Fibroblast of mammary gland (primary cell): ENCODE measurements at places on chromosomes 16 and 17.

DNA sequence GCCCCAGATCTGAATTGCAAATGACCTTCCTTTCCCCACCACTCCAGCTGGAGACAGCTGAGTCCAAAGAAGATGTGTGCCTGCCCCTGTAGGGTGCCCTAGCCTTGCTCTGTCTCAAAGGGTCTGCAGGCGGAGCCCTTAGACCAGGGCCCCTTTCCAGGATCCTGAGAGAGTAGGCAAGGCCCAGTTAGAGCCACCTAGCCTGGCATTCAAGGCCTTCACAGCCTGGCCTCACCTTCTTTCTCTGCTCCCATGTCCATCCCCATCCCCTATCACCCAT lies 66.6 kb upstream of the LHX1 start:
- DNase-seq, result no peak

- no peak for DNase-seq
Observed at GRCh38 chr16:64077242-64077641, 1044.6 kb downstream of the CDH11 start.

DNA sequence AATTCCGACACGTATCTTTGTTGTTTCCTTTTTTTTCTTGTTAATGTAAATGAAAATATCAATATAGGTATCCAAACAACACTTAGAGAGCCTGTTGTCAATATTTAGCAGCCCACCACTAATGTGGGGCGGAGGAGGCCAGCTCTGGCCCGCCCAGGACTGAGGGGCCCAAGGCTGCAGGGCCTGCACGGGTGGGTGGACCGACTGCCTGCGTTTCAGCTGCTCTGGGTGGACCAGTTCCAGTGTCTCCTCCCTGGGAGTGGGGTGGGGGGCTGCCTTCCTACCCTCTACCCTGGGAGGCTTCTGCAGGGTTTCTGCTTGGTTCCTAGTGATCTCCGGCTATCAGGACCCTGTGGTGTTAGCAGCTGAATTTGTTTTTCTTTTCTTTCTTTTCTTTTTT lies 15.9 kb upstream of the ADGRG1 start:
- no peak for DNase-seq

DNA sequence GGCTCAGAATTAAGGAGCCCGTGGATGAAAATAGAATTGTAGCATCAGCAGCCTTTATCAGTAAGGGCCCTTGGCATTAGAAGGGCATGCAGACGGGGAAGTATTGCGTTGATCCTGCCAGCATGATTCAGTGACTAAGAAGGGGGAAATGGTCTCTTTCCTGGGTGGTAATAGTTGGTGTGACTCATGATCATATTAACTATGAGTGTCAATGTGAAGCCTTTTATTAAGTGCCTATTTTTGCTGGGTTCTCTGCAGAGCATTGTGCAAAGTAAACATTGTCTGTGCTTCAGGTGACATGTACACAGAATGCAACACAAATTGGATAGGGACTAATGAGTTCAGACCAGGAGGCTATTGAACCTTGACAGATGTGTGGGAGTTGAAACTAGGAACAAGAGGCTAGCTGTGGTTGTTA lies 24.5 kb downstream of the RCVRN start:
- peak; percentile 52 for DNase-seq

GRCh38 chr17:68570526-68570925 lies 30.6 kb downstream of the FAM20A start:
- DNase-seq, result no peak

DNA sequence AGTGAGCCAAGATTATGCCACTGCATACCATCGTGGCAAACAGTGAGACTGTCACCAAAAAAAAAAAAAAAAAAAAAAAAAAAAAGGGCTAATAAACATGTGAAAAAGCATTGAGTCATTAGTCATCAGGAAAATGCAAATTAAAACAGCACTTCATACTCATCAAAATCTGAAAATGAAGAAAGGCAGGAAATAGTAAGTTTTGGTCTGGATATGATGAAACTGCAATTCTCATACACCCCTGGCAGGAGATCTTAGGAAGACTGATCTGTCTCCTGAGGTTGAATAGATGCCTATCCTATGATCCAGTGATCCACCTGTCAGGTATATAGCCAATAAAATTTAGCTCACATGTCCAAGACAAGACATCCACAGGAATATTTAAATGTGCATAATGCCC lies 212.7 kb downstream of the CPPED1 start:
- DNase-seq, result no peak

- DNase-seq, result peak; percentile 76
Observed at GRCh38 chr17:64306850-64307463, 43.9 kb upstream of the TEX2 start.

GRCh38 chr16:11050944-11051343 lies 106.6 kb downstream of the CLEC16A start:
- no peak for DNase-seq

DNA sequence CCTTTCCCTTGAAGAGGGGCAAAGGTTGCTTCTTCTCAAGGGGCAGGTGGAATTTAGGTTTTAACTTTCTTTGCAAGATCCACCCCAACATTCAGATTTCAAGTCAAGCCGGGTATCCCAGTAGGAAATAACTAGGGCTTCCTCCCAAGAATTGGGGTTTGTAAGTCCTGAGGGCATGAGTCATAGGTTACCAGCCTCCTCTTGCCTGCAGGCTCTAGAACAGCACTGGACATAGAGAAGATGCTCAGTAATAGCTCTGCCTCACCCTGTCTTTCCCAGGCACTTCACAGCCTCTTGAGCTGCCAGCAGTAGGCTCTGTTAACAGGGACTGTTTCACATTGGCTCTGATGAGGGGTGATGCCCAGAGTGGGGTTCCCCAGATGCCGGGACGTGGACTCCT lies 35.8 kb upstream of the ZFP90 start:
- DNase-seq, result peak; percentile 28

DNA sequence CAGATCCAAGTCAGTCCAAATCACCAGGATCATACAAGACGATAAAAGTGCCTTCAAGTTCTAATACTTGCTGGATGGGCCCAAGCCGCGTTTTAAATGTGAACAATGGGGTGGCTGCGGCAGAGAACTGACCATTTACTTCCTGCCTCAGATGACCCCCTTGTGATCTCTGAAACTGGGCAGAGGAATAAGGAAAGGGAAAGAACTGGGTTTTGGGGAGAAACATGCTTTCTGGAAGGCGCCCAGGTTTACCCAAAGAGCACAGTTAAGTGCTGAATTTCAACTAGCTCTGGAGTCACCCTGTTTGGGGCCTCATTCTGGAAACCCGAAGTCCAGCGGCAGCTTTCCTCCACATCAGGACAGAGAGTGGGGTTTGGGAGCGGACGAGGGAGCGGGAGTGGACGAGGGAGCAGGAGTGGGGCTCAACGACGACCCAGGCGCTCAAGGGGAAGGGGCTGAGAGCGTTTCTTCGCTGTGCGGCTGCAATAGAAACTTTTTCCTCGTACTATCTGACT lies 1.6 kb downstream of the FAM20A start:
- DNase-seq, result no peak

GRCh38 chr17:71593078-71593477 lies 527.7 kb upstream of the SOX9 start:
- DNase-seq, result no peak

- DNase-seq, result no peak
Observed at GRCh38 chr16:30659507-30660423, 1.5 kb downstream of the FBRS start.

DNA sequence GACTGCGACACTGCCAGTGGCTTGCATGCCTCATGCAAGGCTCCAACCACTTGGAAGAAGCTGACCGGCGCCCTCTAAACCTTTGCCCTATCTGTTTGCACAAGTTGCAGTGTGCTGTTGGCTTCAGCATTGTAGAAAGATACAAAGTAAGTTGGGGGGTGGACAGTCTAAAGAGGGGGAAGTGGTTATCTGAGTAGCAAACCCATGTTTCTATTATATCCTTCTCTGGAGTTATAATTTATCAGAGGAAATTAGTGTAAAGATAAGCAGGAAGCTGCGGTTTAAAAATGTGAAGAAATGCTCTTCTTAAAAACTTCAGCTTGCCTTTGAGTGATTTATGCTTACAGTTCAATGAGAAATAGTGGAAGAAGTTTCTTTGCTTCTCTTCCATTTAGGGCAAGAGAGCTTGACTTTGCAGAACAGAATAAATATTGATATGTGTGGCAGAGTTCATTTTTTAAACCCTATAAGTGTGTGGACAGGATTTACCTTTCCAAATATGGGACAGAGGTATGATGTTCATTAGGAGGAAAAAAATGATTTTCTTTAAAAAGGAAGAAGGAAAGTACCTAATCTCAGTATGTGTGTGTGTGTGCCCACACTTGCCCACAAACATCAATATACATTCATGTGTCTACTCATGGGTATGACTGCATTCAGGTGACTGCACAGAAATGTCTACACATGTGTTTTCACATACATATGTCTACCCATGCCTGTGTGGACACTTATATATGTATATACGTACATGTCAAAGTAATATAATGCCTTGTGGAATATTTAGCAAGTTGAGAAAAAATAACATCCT lies 8.1 kb downstream of the AMZ2 start:
- DNase-seq, result no peak

- no peak for DNase-seq
Observed at GRCh38 chr17:59331929-59332748, 684 bp downstream of the YPEL2 start.

- DNase-seq, result no peak
Observed at GRCh38 chr16:12398029-12398682, 405.5 kb downstream of the CPPED1 start.

DNA sequence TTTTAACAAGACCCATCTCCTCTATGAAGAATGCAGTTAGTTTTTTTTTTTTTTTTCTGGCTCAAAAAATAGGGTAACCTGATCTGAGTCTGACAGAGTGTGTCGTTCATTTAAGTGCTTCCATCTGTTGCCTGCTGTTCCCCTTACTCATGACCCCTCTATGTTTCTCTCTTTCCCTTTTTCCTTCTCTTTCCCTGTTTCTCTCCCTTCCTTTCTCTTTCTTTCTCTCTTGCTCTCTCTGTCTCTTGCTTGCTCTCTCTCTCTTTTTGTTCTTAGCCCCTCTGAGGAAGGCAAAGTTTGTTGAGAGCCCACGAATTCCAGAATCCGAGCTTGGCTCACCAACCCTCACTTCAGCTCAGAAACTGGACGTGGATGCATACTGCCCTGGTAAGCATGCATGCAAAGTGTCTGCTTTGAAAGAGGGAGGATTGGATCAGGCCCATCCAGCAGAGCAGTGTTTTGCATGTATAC lies 185.0 kb downstream of the TANC2 start:
- DNase-seq, result peak; percentile 77

- DNase-seq, result peak; percentile 83
Observed at GRCh38 chr17:38454532-38454931, 26.3 kb downstream of the ARHGAP23 start.

GRCh38 chr16:1311212-1311737 lies 1.8 kb downstream of the UBE2I start:
- DNase-seq, result no peak

DNA sequence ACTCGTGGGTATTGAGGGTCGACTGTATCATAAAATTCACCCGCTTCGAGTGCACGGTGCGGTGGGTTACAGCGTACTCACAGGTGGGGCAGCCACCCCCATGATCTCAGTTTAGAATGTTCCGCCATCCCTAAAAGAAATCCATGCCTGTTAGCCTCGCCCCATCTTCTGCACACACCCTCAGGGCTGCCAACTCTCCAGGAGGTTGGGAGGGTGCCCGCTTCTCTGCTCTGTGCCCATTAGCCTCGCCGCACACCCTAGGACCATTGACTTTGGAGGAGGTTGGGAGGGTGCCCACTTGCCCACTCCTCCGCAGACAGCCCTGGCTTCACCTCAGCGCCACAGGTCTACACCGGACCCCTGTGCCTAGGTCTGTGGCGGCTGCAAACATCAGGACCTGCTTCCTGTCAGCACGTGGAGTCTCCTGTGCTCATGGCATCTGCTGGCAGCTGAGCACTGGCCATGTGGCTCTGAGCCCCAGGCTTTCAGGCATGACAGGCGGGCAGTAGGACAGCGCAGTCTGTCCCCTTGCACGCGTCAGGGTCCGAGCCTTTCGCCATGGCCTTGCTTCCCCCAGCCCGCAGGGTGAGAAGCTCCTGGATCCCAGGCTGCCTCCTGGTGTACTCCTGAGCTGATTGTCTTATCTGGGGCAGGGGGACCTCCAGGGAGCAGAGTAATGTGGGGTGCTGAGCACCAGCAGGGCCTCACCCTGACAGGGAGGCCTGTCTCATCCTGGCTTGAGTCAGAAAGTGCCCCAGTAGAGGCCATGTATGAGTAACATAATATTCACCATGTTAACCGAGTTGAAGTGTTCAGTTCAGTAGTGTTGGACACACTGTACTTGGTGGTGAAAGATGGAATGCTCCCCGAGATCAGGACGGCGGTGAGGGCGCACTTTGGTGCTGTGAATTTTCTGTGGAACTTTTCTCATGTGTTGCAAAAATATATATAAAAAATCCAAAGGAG lies 21.9 kb downstream of the NME3 start:
- peak; percentile 52 for DNase-seq
